ENCODE measurements at places on chromosomes 7 and 10.

GRCh38 chr7:90210981-90211380 is 559 bp upstream of the STEAP2 start:
- DNase-seq: no peak

- no peak for DNase-seq
Observed at GRCh38 chr10:31268444-31269303, 50.3 kb upstream of the ZEB1 start.

GRCh38 chr7:77443042-77443441 is 26.9 kb upstream of the GSAP start:
- DNase-seq: no peak

GRCh38 chr10:103554488-103555324 is 61.2 kb downstream of the NEURL1 start:
- DNase-seq: peak; percentile 44

- DNase-seq: no peak
Observed at GRCh38 chr10:74778436-74779094, 47.8 kb upstream of the KAT6B start.

- DNase-seq: no peak
Observed at GRCh38 chr10:33875924-33876583, 541.6 kb upstream of the NRP1 start.

- DNase-seq: peak; percentile 40
Observed at GRCh38 chr7:140060788-140061606, 1.8 kb downstream of the PARP12 start.

DNA sequence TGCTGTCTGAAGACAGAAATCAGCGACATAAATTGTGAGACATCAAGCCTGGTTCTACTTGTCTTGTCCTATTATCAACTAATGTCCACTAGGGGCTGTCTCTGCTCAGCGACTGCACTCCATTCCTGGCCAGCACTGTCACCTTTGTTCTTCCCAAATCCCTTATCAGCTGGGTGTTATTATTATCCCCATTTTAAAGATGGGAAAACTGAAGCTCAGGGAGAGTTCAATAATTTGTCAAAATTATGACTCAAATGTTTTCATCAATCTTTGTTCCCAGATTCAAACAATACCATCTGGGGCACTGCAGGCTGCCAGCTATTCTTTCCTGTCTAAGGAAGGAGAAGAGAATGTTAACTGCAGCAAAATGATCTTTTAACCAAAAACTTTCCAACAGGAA is 431.6 kb upstream of the NFE2L3 start:
- peak; percentile 30 for DNase-seq

GRCh38 chr7:73649576-73649975 is 18.1 kb upstream of the VPS37D start:
- DNase-seq: no peak

- DNase-seq: no peak
Observed at GRCh38 chr7:129827467-129827990, 125.2 kb downstream of the UBE2H start.

GRCh38 chr7:98872328-98872924 is 2.6 kb upstream of the TMEM130 start:
- DNase-seq: peak; percentile 24

DNA sequence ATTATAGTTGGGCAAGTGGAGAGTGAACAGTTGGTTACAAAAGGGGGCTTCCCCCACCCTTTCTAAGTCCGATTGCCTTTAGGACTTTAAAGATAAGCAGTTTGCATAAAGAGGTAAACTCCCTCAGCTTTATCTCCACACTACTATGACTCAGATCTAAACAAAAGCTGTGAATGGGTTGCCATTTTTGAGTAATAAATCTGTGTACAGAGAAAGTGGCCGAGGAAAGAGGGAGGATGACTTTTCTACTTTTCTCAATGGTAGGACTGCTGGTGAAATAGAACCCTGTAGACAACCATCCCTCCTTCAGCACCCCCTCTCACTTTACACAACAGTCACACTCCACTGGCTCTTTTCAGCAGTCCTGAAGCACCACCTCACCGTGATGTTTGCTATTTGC is 71.2 kb downstream of the DNMBP start:
- DNase-seq: peak; percentile 45

DNA sequence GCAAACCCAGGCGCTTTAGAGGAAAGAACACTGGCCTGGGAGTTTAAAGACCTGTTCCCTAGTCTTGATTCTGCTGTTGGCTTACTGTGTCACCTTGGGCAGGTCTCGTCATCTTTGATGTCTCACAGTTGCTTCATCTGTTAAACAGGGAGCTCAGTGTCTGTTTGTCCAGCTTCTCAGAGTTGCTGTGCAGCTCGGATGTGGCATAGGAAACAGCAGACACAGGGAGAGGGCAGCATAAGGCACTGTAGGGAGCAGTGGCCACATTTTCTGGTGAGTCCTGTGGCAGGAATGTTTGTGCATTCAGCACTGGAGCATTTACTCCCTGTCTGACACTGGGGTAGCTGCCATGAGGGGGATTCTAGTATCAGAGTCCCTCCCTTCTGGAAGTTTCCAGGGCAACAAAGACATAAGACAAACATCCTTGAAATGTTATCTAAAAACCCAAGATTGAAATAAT is 2.0 kb downstream of the REPIN1 start:
- peak; percentile 9 for DNase-seq

DNA sequence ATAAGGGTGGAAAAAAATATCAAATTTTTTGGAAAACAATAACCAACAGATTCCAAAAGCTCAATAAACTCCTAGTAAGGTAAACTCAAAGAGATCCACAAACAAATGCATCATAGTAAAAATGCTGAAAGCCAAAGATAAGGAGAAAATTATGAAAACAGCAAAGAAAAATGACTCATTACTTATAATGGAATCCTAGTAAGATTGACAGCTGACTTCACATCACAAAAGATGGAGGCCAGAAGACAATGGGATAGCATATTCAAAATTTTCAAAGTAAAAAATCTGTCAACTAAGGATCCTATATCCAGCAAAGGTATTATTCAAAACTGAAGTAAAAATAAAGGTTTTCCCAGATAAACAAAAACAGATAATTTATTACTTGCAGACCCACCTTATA is 183.4 kb upstream of the VIPR2 start:
- DNase-seq: no peak

GRCh38 chr10:73234695-73235094 is 12.4 kb downstream of the DNAJC9 start:
- DNase-seq: no peak

DNA sequence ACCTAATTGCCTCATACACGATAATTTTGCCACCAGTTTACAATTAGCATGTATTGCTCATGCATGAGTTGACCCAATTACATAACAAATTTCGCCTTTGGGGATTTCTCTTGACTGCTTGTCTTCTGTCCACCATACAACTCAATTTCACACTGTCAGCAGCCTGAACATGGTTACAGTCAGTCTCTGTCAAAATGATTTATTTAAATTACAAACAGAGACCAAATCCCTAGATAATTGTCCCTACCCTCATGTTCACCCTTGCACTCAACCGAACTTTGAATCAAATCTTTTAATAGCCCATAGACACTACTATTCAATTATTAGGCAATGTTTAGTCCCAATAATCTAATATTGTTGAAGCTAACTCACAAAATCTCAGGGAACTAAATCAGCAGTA is 59.7 kb upstream of the NEBL start:
- DNase-seq: no peak

DNA sequence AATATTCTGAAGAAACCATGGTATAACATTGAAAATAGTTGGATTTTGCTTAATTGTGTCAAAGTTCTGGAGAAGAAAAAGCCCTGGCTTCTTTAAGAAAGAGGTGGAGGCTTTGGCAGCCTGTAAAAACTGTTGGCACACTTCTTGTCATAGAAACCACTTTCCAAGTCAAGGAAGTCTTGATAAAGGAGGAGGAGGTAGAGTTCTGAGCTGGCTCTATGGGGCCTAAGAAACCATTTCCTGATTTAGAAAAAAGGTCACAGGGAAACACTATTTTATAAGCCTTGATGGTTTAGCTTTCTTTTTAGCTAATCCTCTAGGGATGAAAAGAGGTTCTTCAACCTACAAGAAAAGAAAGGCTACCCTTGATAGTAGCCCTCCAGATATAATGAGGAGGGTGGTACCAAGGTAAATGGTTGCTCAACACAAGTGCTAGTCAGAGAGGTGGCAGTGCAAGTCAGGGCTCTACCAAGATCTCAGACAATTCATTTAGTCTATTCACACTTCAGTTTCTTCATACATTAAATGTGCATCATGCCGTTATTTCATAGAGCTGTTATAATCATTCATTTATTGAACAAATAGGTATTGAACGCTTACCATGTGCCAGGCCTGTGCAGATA is 346.9 kb downstream of the RNLS start:
- DNase-seq: no peak

- no peak for DNase-seq
Observed at GRCh38 chr10:25100141-25100540, 74.7 kb upstream of the GPR158 start.

DNA sequence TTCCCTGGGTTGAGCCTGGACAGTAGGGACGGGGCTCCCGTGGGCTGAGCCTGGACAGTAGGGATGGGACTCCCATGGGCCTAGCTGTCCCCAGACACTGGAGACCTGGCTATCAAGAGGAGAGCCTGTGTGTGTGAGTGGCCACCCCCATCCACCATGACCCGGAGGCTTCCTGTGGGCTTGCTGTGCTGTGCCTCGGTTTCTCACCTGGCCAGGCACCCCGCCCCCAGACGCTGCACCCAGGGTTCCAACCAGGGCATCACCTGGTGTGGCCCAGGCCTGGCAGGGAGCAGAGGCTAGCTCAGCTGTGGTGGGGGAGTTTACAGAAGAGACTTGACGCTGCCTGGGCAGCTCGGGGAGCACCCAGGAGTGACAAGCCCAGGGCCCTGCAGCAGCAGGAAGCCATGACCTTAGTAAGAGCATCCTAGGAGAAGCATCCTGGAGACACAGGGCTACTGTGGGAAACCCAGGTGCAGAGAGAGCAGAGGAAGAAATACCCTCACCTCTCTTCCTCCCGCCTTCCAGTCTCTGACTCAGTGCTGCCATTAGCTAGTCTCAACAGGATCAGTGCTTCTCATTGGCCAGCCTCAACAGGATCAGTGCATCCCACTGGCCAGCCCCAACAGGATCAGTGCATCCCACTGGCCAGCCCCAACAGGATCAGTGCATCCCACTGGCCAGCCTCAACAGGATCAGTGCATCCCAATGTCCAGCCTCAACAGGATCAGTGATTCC is 61.0 kb downstream of the PDGFA start:
- no peak for DNase-seq

GRCh38 chr10:124354411-124355382 is 64.0 kb downstream of the OAT start:
- peak; percentile 39 for DNase-seq

DNA sequence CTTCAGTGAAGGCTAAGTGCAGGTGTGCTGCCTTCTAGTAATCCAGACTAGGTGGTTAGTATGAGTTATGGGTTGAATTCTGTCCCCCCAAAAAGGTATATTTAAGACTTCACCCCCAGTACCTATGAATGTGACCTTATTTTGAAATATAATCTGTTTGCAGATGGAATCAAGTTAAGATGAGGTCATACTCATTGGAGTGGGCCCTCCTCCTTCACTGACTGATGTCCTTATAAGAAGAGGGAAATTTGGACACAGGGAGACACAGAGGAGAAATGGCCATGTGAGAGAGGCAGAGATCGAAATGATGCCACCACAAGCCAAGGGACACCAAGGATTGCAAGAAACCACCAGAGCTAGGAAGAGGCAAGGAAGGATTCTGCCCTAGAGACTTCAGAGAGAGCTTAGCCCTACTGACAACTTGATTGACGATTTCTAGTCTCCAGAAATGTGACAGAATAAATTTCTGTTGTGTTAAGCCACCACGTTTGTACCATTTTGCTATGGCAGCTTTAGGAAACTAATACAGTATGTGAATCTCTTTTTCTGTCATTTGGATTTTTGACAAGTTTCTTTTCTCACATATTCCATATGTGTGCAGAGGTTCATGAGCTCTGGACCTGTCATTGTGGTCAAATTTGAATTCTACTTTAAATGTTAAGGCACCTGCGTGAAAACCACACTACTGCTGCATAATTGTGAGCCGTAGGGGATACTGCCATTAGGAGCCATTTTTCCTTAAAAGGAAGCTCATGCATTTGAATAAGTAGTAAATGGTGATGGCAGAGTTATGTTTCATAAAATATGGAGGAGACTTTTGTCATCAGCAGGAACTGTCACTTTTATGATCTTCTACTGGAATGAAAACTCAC is 2.6 kb upstream of the RPA3 start:
- DNase-seq: no peak

GRCh38 chr10:85580585-85580984 is 786.0 kb downstream of the GRID1 start:
- DNase-seq: no peak

DNA sequence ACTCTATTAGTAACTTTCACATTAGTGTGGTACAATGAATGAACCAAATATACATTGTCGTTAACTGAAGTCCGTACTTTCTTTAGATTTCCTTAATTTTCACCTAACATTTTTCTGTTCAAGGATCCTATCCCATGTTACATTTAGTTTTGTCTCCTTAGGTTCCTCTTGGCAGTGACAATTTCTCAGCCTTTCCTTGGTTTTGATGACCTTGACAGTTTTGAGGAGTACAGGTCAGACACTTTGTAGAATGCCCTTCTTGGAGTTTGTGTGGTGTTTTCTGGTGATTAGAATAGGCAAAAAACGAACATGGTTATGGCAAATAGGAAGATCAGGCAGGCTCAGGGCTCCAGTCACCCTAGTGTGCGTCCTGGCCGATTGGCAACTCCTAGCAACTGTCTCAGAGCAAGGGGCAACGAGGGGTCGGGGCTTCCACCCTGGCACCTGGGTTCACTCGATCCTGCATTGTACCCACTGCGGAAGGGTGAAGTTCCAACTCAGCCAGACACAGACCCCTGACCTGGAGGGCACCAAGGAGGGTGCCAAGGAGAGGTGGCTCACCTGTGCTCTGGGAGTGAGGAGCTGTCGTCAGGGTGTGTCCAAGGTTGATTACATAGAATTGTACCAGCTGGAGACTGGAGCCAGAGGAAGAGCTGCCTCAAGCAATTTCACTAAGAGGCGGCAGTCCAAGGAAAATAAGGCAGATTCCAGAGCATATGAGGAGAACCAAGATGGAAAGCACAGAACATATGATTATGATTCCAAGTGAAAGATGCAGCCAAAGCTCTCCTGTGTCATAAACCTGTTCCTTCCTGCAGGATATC is 37.5 kb downstream of the PAPSS2 start:
- no peak for DNase-seq

GRCh38 chr10:71970331-71970730 is 6.1 kb downstream of the CHST3 start:
- no peak for DNase-seq

DNA sequence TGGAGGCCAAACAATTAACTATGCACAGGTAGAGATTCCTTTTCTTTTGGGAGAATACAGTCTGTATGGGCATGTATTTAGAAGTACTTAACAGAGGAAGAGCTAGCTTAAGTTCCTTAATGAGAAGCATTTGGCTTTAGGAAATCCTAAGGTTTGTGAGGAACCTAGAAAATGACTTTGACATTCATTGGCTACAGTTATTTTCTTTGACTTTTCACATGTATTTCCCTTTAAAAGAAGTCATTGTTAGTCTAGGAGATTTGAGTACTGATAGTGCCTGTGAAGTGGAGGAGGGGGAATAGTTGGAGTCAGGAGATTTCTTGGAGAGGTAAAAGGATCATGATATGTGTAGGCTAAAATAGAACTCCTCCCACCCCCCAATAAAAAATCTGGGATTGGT is 3.6 kb downstream of the HELLS start:
- no peak for DNase-seq

- DNase-seq: peak; percentile 29
Observed at GRCh38 chr10:102770792-102771191, 27.0 kb downstream of the WBP1L start.
